Tibial artery (tissue), 4 donors: ENCODE measurements at places on chromosomes 13 and 19.

GRCh38 chr19:37594982-37595382 lies 306 bp downstream of the ZNF540 start:
- peaks cover 23% of the 10 kb centered on the region for H3K4me1 ChIP-seq
- H3K27me3 ChIP-seq = no peaks in the 10 kb centered on the region
- DNase-seq = peak; percentile 87
- peak overlapping the region; percentile 78 for H3K27ac ChIP-seq
- peaks cover 39% of the 10 kb centered on the region for H3K36me3 ChIP-seq
- peak overlapping the region; percentile 68 for H3K4me3 ChIP-seq

DNA sequence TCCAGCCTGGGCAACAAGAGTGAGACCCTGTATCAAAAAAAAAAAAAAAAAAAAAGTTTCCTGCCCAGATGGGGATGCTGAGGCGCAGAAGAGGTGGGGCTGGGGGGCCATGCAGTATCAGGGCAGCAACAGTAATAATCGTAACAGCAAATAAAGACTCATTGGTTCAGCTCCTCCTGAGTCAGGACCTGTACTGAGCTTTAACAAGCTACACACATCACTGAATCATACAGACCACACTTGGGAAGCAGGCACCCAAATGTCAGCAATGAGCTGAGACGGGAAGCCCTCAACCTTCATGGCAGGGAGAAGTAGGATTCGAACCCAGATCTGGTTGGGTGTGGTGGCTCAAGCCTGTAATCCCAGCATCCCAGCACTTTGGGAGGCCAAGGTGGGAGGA lies 10.6 kb upstream of the DPF1 start:
- peaks cover 14% of the 10 kb centered on the region for H3K27me3 ChIP-seq
- DNase-seq = no peak
- H3K4me3 ChIP-seq = no peak overlapping the region
- no peaks in the 10 kb centered on the region for H3K36me3 ChIP-seq
- no peak overlapping the region for H3K27ac ChIP-seq

DNA sequence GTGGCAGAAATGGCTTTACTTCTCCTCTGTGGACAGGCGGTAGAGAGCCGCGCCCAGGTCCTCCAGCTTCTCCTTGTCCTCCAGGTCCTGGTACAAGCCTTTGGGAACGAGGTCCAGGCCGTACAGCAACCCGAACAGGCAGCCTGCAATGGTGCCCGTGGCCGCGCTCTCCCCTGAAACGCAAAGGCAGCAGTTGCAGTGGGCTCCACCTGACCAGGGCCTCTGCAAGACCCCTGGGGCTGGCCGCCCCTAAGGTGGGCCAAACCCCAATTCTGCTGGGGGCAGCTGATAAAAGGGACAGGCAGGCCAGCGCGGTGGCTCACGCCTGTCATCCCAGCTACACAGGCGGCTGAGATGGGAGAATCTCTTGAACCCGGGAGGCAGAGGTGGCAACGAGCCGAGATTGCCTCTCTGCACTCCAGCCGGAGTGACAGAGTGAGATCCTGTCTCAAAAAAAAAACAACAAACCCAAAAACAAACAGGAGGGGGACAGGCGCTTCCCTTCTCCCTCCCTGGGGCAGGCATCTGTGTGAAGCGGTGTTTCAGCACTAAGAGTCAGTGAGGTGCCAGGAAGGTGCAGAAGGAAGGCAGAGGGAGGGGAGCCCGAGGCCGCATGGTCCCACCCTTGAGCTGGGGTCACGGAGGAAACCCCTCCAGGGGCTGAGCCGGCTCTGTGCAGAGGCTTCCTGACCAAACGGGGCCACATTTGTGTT lies 30.3 kb downstream of the ADPRHL1 start:
- H3K27ac ChIP-seq = no peak overlapping the region
- no peaks in the 10 kb centered on the region for H3K36me3 ChIP-seq
- H3K4me3 ChIP-seq = no peak overlapping the region
- no peaks in the 10 kb centered on the region for H3K27me3 ChIP-seq
- peaks cover 17% of the 10 kb centered on the region for H3K4me1 ChIP-seq

DNA sequence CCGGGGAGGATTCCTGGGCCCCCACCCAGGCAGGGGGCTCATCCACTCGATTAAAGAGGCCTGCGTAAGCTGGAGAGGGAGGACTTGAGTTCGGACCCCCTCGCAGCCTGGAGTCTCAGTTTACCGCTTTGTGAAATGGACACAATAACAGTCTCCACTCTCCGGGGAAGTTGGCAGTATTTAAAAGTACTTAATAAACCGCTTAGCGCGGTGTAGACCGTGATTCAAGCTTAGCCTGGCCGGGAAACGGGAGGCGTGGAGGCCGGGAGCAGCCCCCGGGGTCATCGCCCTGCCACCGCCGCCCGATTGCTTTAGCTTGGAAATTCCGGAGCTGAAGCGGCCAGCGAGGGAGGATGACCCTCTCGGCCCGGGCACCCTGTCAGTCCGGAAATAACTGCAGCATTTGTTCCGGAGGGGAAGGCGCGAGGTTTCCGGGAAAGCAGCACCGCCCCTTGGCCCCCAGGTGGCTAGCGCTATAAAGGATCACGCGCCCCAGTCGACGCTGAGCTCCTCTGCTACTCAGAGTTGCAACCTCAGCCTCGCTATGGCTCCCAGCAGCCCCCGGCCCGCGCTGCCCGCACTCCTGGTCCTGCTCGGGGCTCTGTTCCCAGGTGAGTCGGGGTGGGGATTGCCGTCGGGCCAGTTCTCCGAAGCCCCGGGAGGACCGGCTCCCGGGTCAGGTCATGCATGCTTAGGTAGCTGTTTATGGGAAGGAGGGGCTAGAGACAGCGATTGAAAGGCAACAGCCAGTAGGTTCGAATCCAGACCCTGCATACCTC lies at the start of gene ICAM1:
Gene ICAM1, plus strand, starts transcription at position 505 of the 779 bp plus-strand sequence. Its CDS starts 40 bp downstream, at position 545.
- H3K27me3 ChIP-seq = peaks cover 42% of the 10 kb centered on the region
- DNase-seq = peak; percentile 87
- peak within 1 kb of the TSS; percentile 43 for H3K4me3 ChIP-seq
- no peaks in the 10 kb centered on the region for H3K36me3 ChIP-seq
- peaks cover 20% of the 10 kb centered on the region for H3K4me1 ChIP-seq
- H3K27ac ChIP-seq = peak within 1 kb of the TSS; percentile 61

DNA sequence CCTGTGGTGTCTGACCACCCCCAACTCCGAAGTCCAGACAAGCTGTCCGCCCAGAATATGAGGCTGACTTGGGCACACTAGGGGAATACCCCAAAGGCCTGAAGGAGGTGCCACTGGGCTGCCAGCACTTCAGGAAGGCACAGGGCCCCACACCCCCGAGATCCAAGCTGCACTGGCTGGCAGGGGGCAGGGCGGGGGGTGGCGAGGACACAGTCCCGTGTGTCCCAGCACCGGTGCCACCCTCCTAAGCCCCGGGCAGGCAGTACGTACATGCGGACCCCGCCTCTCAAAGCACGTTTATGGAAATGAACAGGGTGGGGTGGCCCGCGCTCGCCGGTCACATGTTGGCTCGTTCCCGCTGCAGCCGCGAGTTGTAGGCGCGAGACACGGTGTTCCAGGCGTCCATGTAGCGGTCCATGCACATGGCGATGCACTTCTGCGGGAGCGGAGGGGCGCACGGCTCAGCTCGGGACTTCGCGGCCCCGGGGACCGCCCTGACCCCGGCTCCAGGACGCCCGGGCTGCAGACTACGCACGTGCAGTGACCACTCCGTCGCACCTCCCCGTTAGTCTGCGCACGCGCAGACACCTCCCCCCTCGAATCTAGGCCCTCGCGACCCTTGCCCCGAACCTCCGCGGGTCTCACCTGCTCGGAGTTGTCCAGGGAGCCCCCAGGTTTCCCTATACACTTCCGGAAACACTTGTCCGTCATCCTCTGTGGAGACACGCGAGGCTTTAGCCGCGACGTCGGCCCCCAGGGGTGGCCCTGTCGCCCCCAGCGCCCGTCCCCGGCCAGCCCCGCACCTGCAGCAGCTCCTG lies 566 bp downstream of the TIMM13 start:
- peaks cover 34% of the 10 kb centered on the region for H3K4me1 ChIP-seq
- peak overlapping the region; percentile 68 for H3K4me3 ChIP-seq
- DNase-seq = no peak
- H3K27me3 ChIP-seq = no peaks in the 10 kb centered on the region
- H3K36me3 ChIP-seq = no peaks in the 10 kb centered on the region

GRCh38 chr13:70842062-70842644 lies 733.9 kb upstream of the KLHL1 start:
- no peak overlapping the region for H3K27ac ChIP-seq
- no peaks in the 10 kb centered on the region for H3K4me1 ChIP-seq
- no peak overlapping the region for H3K4me3 ChIP-seq
- H3K27me3 ChIP-seq = no peaks in the 10 kb centered on the region
- no peaks in the 10 kb centered on the region for H3K36me3 ChIP-seq
